ENCODE measurements at places on chromosomes 4 and X. TPM values are rescaled to one million over a fixed set of nuclear protein-coding genes. Genes with fewer than 3 reads are reported as not detected.

IL13RA2 gene
- total RNA-seq = 0.73 TPM

ATP7A gene
- total RNA-seq = 34.9 TPM

XG gene
- 0.69 TPM for total RNA-seq

GPR50 gene
- not detected for total RNA-seq

FOXR2 gene
- total RNA-seq = not detected

MSMO1 gene
- 425 TPM for total RNA-seq

ZNF157 gene
- total RNA-seq = not detected

Measured in melanocyte of skin (primary cell).